Sigmoid colon (tissue), 7 donors: ENCODE measurements at places on chromosomes 1 and 21. TPM values are rescaled to one million over a fixed set of nuclear protein-coding genes. Genes with fewer than 3 reads are reported as not detected.

- peak; percentile 79 for DNase-seq
Observed at GRCh38 chr1:6260961-6261614, at the start of gene GPR153. Gene GPR153 (minus strand): TSS chr1:6261098. CDS start chr1:6254905, 6,193 bp downstream.

The FMN2 gene
- polyA plus RNA-seq = 1.5 TPM

DNA sequence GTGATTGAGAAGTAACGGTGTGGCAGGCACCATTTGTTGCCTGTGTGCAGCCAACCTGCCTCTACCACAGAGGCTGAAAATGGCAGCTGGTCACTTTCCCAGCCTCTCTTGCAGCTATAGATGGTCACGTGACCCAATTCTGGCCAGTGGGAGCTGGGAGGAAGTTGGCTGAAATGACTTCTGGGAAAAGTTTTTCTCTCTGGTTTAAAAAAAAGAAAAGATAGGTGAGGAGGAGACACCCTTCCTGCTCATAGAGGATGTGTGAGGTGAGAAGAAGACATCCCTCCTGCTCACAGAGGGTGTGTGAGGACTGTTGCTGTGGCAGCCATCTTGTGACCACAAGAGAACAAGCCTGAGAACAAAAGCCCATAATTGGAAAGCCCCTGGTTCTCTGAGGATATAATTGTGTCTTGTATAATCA is 122.8 kb downstream of the SYF2 start:
- no peak for DNase-seq

DNA sequence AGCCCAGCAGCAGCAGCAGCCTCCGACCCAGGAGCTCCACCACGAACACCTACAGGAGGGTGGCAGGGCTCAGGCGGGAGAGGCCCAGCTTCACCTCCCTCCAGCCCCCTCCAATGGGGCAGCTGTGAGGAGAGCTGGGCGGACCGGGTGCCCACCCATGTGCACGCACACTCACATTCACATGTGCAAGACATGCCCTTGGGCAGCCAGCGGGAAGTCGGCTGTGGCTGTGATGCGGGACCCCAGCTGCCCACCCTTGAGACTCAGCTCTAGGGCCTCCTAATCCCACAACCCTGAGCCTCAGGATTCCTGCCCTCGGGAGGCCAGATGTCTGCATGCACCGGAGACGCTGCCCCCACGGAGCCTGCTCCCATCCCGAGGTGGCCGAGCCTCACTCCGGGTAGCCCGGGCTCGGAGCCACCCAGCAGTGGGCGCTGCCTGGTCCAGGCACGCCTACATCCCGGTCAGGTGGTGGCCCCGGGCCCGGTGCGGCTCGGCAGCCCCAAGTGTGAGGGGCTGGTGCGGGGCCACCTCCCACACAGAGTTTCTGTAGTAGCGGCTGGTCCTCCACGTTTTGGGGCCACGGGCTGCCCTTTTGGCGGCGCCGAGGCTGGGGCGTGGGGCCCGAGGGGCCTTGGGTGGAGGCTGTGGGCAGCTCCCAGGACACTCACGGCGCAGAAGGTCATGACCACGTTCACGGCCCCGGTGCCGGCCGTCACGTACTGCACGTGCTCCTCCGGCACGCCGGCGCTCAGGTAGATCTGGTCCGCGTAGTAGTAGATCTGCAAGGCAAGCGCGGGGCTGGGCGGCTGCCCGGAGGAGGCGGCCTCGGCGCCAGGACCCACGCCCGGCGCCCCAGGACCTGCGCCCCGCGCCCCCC is 12.9 kb upstream of the SLC2A7 start:
- DNase-seq = no peak

DNA sequence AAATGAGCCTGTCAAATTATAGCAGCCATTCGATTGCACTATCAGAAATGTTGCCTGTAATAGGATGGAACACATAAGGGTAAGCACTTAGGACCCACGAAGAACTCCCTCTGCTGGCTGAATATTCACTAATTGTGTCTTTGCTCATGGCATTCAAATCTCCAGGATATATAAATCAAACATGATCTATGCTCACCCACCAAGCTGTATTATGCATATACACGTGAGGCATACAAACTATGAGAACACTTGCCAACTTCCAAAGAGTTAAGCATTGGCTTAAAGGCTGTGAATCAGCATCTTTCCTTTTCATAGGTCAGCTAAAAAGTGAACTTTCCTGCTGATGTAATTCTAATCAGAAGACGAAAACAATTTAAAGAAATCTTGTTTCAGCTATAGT is 34.5 kb downstream of the TMPRSS15 start:
- no peak for DNase-seq

The NR5A2 gene
- polyA plus RNA-seq = 12.7 TPM

The HEYL gene
- polyA plus RNA-seq = 2.5 TPM

GRCh38 chr1:186099336-186100104 is 275.5 kb downstream of the TPR start:
- no peak for DNase-seq

GRCh38 chr1:116724765-116725375 is 29.4 kb upstream of the CD2 start:
- no peak for DNase-seq

- DNase-seq = no peak
Observed at GRCh38 chr1:199970125-199970524, 57.4 kb upstream of the NR5A2 start.

The RIIAD1 gene
- 0.39 TPM for polyA plus RNA-seq

DNA sequence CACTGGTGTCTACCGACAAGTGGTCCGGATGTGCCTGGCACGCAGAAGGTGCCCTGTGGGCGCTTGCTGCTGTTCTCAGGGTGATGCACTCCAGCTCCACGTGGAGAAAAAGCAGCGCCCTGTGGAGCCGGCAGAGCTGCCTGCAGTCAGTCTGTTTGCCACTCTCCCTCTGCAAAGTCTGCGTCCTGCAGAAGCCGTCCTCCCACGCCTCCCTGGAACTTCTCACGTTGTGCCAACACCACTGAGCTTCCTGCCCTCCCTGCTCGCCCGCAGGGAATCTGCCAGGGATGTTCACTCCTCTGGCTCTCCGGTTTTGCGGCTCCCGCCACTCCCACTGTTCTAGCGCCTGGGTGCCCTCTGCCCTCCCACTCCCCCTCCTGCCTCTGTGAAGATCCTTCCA is 19.8 kb upstream of the UBXN10 start:
- peak; percentile 88 for DNase-seq

The RGS8 gene
- under 0.01 TPM for polyA plus RNA-seq

GRCh38 chr1:109903376-109903930 is 7.2 kb upstream of the CSF1 start:
- DNase-seq = no peak

- no peak for DNase-seq
Observed at GRCh38 chr1:238409191-238409850, 518.6 kb upstream of the ZP4 start.

- DNase-seq = no peak
Observed at GRCh38 chr1:150087415-150087814, 19.8 kb downstream of the VPS45 start.

- DNase-seq = no peak
Observed at GRCh38 chr1:206550446-206550845, 43.1 kb downstream of the RASSF5 start.

GRCh38 chr1:36650200-36651065 is 167.7 kb upstream of the CSF3R start:
- DNase-seq = no peak

- no peak for DNase-seq
Observed at GRCh38 chr1:230145505-230145899, 78.5 kb downstream of the GALNT2 start.

DNA sequence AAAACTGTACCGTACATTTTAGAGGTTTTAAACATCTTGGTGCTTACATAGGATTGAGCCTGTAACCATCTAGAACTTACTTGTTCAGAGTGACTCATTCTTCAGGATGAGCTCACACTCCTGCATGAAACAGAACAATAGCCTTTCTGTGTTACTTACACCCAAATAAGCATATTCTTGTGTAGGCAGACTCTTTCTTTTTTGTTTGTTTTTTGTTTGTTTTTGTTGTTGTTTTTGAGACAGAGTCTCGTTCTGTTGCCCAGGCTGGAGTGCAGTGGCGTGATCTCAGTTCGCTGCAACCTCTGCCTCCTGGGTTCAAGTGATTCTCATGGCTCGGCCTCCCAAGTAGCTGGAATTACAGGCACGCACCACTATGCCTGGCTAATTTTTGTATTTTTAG is 3.8 kb upstream of the CA6 start:
- DNase-seq = no peak

DNA sequence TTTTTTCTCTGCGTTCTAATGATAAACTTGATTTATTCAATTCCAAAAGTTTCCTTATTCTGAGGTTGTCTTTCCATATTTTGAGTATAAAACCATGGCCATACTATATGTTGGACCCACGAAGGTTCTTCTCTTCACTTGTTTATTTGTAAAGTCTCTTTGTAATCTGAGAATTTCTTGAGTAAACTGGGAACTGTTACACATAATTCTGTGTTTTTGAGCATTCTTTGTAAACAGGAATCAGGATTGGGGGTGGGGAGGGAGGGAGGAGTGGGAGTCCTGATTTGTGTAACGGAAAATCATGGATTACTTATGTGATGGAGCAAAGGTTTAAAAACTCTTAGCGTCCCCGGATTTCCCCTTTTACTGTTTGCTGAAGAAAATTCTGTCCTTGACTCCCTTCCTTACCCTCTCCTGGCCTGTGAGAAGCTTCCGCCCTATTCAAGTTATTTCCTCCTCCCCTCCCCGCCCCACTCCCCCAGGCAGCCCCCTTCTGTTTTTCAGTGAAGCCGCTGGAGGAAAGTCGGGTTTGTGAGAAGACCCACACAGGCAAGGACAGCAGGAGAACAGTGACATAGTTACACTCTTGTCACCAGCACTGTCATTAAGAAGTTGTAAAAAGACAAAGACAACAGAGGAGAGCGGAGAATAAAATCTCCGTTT is 6.4 kb upstream of the NBPF11 start:
- DNase-seq = no peak

DNA sequence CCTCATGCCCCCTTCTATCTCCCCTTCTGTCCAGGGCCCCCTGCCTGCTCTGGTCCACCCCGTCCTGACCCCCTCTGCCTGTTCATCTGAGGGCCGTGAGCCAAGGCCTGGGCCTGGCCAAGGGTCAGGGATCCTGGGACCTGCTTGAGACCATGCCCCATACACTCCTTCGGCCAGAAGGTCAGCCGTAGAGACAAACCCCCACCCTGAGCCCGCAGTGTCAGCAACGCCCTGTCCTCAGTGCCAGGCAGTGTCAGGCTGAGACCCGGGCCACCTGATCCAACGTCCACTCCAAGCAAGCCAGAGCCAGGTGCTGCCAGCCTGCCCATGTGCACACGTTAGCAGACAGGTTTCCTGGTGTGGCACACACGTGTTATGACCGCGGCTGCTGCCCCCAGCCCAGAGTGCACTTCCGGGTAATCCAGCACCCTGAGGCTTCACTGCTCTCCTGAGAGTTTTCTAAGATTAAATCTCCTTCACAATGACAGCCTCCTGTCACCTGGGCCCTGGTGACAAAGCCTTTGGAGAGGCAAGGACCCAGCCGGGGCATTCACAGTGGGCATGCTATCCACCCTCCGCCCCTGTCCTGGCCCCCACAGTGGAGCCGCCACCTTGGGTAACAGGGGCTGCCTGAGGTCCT is 10.1 kb upstream of the SAMD11 start:
- peak; percentile 59 for DNase-seq

DNA sequence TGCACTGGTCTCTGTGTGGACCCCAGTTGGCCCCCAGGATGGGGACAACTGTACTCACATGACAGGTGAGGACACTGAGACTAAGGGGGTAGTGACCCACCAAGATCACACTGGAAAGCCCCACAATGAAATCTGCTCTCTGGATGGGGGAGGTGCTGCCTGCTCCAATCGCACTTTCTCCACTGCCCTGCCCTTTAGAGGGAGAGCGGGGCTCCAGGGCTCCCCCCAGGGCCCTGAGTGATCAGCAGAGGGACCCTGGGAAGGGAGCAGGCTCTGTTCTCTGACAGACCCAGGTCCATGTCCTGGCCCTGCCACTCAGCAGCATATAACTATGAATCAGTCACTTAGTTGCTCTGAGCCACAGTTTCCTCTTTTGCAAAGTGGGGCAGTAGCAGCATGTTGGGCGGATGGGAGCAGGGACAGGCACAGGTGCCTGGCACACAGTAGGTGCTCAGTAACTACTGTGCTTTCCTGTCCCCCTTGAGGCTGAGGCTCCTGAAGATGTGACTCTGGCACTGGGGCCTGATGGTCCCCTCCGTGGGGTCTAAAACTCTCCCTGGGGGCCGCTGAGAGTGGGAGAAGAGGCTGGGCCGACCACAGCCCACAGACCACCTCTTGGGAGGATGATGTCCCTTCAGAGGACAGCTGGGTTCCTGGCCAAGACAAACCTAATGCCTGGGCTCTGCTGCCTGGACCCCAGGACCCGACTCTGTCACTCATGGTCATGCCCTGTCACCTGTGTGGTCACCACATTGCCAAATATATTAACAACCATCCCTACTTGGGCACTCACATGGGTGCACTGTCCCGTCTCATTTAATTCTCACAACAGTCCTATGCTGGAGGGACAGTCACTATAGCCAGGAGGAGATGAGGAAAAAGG is 222.7 kb downstream of the PTPRU start:
- no peak for DNase-seq

DNA sequence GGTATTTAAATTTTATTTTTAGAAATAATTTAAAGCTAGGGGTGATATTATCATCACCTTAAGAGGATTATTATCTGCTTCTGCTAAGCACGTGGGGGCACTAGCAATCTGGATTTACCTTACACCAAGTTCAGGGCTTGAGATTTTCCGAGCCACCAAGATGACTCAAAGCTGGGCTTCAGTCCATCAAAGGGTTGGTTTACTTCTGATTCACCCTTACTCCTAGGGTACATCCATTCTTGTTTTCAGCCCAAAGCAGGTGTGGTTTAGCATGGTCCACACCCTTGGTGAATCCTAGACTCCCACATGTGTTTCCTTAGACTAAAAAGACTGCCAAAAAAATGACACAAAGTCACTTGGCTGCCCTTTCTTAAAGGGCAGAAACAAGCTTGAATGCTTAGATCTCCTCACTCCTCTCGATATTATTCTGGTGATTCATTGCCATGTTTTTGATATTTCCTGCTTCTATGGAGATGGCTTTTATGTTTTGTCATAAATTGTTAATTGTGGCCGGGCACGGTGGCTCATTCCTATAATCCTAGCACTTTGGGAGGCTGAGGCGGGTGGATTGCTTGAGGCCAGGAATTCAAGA is 9.8 kb upstream of the PRSS38 start:
- no peak for DNase-seq

DNA sequence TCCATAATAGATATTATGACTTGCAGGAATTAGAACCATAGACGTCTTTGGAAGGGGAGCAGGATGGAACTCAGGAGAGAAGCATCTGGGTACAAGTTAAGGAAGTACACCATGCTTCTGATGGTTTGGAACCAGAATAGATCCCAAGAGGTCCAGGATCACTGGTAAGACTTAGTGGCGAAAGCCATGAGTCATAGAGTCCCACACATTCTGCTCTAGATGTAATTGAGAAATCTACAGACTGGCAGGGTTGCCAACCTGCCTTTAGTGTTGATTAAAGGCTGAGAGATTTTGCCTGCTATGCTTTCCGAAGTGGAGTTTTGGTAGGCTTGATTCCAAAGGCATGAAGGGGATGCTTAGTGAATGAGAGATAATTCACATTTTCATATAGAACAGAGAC is 57.1 kb upstream of the C1orf87 start:
- no peak for DNase-seq

DNA sequence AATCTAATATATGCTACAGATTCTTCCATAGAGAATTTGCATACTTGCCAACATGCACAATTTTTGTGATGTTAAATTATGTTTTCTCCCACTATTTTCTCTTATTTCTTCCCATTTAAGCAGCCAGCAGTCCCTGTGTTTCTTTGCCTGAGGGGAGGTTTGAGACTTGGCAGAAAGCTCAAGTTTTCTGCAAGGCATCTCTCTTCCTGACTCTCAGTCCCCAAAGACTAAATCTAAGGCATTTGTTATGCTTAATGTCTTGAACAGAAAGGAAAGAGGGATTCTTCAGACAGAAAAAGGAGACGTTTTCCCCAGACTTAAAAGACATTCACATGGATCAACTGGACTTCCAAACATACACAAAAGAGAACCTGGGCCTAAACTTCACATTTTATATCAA is 354.4 kb downstream of the RYR2 start:
- no peak for DNase-seq
